ENCODE measurements at places on chromosomes 3 and 15.

GRCh38 chr3:97138914-97139541 lies 324.6 kb downstream of the EPHA6 start:
- no peak for DNase-seq

GRCh38 chr3:162764808-162765071 lies 1268.1 kb downstream of the OTOL1 start:
- DNase-seq, result no peak

DNA sequence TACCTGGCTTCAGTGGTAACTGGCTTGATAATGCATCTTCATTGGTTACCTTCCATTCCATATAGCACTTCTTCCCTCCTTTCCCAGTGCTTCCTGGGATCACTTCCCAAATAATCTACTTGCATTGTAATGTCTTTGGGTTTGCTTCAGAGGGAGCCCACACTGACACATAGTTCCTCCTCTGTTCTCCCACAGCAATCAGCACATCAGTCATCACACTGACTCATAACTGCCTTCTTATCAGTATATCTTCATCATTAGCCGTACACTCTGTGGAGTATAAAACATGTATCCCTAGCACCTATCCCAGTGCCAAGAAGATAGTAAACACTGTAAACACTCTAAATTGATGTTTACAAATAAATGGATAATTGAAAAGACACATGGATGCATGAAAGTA lies 91.4 kb upstream of the SCN10A start:
- no peak for DNase-seq

DNA sequence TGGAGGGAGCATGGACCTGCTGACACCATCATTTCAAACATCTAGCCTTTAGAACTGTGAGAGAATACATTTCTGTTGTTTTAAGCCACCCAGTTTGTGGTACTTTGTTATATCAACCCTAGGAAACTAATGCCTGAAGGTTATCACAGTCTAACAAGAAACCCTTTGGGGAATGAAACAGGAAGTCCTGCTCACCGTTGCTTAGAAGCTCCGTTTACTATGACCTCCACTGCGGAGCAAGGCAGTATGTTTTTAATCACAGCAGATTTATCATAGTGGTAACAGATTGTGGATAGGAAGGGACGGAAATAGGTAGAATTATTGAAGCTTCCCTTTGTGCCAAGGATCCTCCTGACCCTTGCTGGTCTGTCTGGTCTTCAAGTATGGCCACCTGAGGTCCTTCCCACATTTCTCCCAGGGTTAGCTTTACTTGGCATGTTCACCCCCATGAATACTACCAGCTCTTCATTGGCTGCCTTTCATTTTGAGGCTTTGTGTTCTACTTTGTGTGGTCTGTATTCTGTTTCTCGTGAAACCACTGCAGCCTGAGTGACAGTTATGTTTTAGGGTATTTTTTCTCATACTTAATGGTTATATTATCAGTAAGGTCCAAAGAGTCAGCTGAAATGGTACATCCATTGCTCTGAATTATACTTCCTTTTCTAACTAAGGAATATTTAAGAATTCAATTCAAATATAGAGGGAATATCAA lies 201.6 kb downstream of the CHST2 start:
- no peak for DNase-seq

GRCh38 chr3:28087591-28087990 lies 153.8 kb upstream of the CMC1 start:
- no peak for DNase-seq
